ENCODE measurements at places on chromosomes 13 and 19.

GRCh38 chr13:49098198-49098597 lies 121.9 kb upstream of the MLNR start:
- DNase-seq, result no peak

DNA sequence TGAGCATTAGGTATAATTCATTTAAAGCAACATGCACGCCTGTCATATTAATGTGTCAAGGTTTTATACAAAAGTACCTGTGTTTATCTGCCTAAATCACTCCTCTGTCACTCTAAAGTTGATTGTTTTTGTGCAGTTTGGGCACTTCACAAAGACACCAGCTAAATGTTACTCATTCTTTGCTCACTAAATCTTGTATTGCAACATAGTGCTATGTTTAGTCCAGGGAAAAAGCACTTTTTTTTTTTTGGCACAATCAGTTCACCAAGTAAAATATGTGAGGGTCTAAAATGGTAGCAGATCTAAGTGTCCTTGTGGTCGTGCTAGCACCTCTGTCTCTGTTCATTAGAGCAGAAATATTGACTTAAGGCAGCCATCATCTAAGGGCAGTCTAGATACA lies 2526.7 kb upstream of the PCDH20 start:
- DNase-seq, result no peak

DNA sequence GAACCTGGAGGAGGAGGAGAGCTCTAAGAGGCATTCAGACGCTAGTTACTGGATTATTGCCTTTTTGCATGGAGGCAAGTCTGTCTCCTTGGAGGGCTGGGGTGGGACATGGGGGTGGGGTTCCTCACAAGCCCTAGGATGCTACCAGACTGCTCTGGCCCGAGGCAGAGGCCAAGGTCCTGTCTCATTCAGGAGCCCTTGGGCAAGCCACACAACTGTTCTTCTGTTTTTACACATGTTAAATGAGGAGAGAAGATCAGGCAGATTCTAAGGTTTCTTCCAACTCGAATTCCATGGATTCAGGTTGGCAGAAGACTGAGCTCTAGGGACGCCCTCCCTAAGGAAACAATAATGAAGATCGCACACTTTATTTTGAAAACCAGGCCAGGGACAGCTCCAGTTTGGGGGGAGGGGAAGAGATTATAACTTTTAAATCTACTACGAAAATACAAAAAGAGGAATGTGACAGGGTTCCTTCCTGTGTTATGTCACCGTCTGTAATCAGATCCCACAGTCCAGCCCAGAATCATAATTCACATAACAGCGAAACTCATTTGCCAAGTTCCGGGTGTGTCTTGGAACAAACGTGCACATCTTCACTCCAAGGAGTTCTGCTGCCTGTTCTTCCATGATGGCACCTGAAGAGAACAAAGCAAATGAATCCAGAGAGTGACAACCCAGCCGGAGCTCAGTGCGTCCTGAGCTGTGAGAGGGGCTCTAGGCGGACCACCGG lies 25.2 kb downstream of the IL17D start:
- no peak for DNase-seq

DNA sequence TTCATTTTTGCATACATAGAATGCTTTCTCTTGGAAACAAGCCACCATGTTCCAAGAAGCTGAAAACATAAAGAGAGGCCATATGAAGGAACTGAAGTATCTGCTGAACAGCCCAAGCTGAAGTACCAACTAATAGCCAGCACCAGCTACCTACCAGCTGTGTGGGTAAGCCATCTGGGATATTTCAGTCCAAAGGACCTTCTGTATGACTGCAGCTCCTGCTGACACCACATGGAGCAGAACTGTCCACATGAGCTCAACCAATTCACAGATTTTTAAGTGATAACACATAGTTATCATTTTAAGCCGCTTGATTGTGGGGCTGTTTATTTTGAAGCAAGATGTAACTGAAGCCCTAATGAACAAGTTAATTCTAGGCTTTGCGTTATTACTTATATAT lies 621.1 kb upstream of the KLHL1 start:
- no peak for DNase-seq

DNA sequence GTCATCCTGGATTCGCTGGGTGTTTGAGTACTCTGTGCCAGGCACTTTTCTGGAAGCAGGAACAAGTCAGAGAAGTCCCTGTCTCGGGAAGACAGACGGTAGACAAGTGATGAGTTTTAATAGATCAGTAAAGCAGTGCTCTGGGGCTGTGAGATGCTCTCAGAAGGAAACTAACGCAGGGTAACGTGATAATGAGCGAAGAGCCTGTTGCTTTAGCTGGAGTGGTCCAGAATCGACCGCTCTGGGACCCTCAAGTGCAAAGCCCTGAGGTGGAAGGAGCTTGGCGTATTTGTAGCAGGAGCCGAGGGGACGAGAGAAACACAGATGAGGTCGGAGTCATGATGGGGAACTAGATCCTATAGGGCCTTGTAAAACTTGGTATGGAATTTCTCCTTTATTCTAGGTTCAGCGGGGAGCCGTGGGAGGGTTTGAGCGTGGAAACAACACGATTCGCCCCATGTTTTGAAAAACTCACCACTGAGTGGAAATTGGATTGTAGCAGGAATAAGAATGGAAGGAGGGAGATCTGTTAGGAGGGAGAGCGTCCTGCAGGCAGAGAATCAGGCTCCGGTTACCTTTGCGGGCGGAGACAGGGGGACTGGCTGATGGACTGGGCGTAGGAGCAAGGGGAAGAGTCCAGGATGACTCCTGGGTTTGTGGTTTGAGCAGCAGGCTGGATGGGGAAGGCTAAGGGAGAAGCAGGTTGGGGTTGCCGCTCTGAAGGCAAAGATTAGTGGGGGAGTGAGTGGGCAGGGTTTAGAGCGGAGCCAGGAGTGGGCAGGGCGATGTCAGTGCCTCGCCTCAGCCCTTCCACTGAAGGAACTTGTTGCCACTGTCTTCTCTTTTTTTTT lies 763 bp downstream of the POLD1 start:
- no peak for DNase-seq
